ENCODE measurements at places on chromosomes 6 and 20. TPM values are rescaled to one million over a fixed set of nuclear protein-coding genes. Genes with fewer than 3 reads are reported as not detected.

DNA sequence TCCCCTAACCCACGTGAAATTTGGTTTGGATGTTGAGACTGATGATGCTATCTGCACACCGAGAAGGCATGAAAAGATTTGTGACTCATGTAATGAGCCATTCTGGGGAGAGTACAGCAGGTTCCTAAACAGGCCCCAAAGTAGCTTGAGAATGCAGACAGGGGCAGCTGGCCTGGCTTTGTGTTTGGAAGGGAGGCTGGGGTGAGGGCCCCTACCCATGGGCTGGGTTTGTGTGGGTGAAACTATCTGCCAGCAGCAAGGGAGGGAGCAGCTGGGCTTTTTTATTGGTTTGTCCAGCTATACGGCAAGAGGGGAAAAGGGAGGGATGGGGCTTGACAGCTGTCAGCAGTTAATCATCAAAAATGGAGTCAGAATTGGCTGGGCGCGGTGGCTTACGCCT is 87.0 kb upstream of the RNF24 start:
- peak; percentile 52 for ATAC-seq

DNA sequence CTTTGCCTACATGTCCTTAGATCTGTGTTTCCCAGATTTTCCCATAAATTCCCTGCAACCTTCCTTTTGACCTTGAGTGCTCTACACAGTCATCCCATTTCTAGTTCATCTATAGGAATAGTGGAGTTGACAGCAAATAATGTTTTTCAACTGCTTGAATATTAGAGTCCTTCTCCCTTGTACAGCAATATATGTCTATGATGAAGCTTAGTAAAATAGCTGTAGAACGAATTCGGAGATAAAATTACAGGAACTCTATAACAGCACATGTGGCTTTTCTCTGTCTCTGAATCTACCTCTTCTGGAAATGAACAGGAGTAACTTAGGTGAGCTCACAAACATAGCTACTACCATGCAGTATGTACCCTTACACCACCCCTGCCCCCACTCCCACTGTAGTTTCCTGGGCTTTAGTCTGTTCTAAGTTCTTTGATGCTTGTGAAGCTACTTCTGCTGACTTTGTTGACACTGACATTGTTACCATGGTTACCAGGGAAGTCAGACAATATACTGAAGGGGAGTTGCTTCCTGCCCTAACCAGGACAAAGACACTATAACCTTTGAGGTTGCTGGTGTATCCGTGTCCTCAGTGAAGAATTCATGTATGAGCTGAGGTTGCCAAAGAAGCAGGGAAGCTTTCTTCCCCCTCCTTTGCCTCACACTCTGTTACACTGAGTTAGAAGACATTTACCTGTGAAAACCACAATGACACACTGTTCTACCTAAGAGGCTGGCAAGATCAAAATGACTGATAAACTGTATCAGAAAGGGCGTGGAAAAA is 35.8 kb upstream of the SHLD1 start:
- peak; percentile 66 for ATAC-seq

DNA sequence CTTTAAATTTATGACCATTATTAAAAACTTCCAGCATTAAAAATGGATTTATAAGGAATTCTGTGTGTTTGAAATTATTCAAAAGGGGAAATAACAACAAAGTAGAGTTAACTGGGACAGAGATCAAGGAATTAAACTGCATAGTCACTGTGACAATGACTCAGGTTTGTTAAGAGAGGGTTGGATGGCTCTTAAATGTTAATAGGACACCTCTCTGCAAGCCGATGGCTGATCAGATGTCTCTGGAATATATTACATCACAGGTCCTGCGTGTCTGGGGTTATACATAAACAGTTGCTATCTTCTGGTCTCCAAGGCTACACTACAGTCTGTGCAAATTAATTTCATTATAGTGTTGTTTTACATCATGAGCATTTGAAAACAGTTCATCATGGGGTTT is 574.3 kb downstream of the COL12A1 start:
- ATAC-seq: no peak

DNA sequence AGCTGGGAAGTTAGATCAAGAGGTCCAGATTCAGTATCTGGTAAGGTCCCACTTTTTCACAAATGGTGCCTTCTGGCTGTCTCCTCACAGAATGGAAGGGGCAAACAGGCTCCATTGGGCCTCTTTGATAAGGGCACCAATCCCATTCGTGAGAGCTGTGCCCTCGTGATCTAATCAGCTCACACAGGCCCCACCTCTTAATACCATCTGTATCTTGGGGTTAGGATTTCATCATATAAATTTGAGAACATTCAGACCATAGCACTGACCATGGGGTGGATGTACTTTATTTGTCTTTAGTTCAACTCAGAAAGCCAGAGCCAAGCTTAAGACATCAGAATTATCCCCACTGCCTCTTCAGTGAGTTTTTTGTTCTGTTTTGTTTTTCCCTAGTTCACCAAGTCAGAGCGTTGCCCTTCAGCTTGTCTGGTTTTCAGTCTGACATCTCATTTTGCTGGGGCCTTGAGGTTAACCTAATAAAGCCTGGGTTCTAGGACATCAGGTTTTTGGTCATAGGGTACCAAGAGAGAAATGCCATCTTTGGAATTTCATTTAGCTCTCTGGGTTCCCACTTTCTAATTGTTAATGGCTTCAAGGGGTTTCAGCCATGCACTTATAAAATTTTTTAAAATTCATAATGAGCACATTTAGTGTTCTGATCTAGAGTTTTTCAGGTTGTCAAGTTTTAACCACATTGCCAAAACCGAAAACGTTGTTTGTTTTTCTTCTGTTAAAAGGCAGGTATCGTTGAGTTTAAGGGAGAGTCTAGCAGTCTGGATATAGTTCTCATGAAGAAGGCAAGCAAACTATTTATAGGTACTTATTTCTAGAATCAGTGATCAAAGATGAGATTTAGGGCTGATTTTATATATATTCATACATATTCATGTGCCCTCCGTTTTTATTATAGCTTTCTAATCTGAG is 19.0 kb downstream of the SENP6 start:
- no peak for ATAC-seq

DNA sequence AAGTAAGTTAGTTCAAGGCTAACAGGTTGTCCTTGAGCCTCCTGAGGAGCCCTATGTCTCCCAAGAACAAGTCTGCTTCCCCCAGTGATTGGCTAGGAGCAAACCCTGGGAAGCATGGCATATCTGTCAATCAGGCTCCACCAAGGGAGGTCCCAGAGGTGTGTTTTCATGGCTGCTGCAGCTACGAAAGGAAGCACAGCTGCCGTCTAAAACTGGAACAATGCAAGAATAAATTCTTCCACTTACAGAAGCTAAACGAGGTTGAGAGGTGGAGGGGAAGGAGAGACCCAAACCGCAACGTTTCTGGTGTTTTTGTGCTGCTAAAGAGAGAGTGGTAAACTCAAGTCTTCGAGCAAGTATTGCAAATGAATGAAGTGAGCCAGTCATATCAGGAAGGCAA is 4.9 kb upstream of the PTGIS start:
- ATAC-seq: no peak

SLC25A27 gene
- 3.4 TPM for total RNA-seq

PRPH2 gene
- total RNA-seq: 0.08 TPM

SOX4 gene
- total RNA-seq: 10.5 TPM

SOBP gene
- total RNA-seq: 0.32 TPM

Measured in esophagus mucosa (tissue), 1 donor.